ENCODE measurements at places on chromosomes 6 and 20.

DNA sequence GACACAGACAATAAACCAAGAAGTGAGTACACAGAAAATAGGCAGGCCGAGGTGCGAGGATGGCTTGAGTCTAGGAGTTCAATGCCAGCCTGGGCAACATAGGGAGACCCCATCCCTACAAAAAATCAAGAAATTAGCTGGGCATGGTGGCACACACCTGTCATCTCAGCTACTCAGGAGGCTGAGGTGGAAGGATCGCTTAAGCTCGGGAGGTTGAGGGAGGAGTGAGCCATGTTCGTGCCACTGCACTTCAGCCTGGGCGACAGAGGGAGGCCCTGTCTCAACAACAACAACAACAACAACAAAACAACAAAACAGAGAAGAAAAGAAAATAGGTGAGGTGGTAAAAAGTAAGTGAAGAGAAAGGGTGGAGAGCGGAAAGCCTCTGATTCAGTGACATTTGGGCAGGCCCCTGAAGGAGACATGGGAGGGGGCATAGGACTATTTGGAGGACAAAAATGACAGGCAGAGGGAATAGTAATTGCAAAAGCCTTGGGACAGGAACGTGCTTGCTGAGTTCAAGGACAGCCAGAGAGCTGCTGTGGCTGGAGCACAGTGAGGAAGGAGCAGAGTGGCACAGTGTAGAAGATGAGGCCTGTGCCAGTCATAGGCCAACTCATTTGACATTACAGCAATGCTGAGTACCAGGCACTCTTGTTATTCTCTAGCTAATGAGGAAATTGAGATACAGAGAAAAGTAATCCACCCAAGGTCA lies 160.6 kb downstream of the VEGFA start:
- DNase-seq = no peak

- no peak for DNase-seq
Measured at GRCh38 chr6:52611833-52612232, 35.0 kb upstream of the TRAM2 start.

DNA sequence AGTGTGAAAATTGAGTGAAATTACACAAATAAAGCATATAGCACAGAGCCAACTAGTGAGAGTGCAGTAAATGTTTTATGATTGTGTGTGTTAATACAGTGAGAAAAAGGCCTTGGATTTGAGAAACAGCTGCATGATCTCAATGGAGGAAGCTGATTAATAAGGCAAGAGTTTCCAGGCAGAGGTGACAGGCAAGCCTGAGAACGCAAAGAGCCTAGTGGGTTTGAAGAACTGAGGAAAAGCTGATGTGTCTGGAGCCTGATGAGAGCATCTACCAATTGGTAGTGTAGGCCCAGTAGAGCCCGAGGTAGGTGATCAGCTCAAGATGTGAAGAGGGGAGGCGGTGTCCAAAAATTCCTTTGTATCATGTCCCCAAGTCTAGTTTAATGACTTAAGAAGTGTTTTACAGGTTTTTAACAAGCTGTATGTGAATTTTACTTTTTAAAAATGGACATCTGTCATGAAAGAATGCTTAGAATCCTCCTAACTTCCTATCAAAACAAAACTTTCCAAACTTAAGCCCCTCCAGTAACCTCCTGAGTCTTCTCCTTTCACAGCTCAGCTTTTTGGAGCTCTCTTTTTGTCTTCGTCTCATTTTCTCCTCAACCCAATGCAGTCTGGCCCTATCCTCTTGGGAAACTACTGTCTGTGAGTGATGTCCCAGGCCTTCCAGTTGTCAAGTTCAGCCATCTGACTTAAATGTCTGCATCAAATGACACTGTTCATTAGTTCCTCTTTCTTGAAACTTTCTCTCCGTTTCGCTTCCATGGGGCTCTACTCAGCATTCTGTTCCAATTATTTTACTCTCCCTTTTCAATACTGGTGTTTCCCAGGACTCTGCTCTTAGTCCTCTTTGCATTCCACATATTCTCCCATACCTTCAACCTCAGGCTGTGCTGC lies 1.2 kb downstream of the CDC40 start:
- DNase-seq = no peak

DNA sequence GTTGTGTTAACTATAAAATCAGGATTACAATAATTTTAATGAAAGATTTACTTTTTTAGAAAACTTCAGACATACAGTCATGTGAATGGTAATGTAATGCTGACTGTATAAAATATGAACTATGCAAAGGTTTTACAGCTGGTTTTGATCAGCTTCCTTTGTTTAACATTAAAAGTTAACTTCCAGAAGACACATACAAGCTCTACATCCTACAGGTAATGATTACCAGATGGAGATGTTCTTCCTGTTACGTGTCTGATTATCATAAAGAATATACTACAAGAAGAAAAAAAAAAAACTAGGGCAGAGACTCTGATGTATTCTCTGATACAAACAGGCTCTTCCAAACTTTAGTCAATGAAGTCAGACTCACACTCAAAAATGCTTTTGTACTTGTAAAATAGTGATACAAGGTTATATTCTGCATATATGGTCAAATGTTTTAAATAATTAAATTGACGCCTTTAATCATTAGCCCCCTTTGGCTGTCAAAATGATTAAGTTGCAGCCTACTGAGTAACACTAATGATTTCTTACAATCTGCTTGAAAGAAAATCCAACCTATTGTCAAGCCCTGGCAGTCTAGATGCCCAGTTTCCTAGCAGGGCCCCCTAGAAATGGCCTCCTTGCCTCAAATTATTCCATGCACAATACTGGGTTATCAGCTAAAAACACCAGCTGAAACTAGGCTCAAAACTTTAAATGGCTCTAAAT lies 251.8 kb upstream of the RUNX2 start:
- no peak for DNase-seq

GRCh38 chr20:4875578-4876067 lies 125.7 kb downstream of the SLC23A2 start:
- no peak for DNase-seq

- no peak for DNase-seq
Measured at GRCh38 chr6:111745186-111745585, 128.1 kb downstream of the FYN start.

DNA sequence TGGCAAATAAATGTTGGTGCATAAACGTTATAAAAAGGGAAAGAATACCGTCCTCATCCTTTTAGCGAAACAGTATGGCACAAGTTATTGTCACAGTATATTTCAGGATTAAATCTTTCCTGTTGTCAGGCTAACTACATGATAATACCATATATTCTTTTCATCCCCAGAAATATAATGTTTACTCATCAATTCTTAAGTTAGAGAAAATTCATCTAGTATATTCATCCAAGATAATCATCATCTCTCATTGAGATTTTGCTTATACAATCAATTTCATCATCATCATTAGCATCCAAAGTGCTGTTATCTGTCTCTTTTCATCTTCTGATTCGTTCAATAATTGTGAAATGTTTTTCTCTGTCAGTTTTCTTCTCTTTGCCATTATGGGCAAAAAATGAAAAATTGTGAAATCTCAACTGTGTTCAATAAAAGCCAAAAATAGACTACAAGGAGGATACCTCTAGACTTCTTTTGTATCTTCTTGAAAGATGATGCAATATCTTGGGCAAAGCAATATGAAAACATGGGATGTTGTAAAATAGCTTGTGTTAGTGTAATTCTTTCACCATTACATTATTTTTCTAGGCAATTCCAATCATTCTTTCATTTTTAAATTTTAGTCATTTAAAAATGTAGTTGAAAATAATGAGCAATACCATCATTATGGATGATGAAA lies 2.6 kb downstream of the SPACA1 start:
- DNase-seq = no peak

- no peak for DNase-seq
Measured at GRCh38 chr6:91476000-91476399, 889.1 kb upstream of the MAP3K7 start.

DNA sequence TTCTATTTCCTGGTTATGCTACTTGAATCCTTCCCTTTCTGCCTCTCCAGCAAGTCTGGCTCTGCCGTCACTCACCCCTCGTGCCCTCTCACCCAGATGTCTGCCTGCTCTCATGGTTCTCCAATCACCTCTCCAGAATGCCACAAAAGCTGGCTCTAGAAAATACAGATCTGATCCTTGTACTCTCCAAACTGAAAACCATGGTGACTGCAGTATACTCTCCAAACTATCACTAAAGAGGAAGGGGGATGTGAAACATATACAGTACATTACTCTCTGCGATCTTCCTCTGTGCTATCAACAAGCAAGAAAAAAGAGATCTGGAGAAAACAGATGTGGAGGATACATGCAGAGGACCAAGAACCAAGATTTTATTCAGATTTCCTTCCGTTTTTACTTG lies 91.1 kb downstream of the ATXN1 start:
- DNase-seq = no peak

DNA sequence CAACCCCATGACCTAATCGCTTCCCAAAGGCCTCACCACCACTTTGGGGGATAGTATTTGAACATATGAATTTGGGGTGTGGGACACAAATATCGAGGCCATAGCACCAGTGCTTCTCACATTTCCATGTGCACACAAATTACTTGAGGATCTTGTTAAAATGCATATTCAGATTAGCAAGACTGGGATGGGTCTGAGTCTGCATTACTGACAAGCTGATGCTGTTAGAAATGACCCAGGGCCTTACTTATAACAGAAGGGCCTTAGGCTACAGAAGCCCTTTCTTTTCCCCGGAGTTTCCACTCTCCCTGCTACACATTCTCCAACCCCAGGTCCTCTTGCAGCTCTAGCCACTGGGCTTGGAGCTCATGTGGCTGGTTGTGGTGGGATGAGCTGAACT lies 141.5 kb upstream of the LRFN2 start:
- no peak for DNase-seq

- no peak for DNase-seq
Measured at GRCh38 chr6:109815054-109815453, 124.0 kb downstream of the FIG4 start.

DNA sequence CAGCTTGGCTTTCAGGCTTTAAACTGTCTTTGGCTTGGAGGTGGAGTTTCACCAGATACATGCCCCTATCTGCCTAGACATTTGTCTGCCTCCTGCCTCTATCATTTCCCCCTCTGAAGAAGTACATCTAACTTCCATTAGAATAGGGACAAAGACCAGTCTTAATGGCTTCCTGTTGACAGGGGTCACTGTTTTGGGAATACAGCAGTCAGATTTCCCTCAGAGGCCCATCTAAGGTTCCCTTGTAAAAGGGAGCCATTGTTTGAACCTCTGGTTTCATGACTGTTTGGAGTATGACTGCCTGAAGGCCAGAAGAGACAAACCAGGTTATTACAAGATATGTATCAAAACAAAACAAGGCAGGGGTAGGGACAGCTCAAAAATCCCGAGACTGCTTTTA lies 665.7 kb upstream of the GJE1 start:
- no peak for DNase-seq

GRCh38 chr20:22687676-22688349 lies 103.4 kb upstream of the FOXA2 start:
- no peak for DNase-seq

DNA sequence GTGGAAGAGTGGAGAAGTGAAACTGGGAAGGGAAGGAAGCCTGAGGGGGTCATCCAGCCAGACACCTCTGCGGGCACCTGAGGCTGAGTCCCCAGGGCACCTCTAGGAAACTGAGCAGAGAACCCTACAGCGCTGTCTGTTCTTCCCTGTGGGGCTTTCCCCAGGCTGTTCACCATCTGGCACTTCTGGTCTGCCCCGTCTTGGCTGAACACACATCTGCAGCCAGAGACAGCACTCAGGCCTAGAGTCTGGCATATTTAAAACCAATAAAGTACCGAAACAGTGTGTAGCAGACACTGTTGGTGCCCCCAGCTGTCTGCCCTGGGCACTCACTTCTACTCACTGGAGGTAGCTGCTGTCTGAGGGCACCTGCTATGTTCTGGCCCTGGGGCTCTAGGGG lies 9.4 kb upstream of the ARFGEF2 start:
- DNase-seq = no peak

DNA sequence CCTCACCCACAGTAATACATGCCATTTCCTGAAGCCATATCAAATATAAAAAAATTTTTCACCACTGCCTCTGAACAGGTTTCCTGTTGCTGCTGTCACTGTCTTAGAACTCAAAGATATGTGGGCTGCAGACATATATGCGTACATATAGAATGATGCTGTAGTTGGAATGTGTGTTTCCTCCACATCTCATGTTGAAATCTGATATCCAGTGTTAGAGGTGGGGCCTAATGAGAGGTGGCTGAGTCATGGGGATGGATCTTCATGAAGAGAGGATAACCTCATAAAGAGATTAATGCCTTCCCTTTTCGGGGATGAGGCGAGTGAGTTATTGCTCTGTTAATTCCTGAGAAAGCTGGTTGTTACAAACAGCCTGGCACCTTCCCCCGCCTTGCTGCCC lies 7.7 kb upstream of the SCP2D1 start:
- no peak for DNase-seq

GRCh38 chr6:17580518-17581048 lies 19.5 kb upstream of the FAM8A1 start:
- DNase-seq = peak; percentile 39

DNA sequence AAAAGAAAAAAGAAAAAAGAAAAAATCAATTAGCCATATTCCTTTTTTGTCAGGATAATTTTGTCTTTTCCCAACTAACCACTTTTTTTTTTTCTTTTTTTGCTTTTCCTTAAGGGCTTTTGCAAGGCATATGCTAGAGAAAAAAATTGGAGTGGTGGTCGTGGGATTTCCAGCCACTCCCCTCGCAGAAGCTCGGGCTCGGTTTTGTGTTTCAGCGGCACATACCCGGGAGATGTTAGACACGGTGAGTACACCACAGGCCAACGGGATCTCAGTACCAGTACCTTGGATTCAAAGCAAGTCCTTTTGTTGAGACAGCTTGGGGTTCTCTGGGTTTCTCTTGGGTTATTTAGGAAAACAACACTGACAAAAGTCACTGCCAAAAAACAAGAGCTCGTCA lies 61.2 kb upstream of the ISM1 start:
- DNase-seq = no peak

DNA sequence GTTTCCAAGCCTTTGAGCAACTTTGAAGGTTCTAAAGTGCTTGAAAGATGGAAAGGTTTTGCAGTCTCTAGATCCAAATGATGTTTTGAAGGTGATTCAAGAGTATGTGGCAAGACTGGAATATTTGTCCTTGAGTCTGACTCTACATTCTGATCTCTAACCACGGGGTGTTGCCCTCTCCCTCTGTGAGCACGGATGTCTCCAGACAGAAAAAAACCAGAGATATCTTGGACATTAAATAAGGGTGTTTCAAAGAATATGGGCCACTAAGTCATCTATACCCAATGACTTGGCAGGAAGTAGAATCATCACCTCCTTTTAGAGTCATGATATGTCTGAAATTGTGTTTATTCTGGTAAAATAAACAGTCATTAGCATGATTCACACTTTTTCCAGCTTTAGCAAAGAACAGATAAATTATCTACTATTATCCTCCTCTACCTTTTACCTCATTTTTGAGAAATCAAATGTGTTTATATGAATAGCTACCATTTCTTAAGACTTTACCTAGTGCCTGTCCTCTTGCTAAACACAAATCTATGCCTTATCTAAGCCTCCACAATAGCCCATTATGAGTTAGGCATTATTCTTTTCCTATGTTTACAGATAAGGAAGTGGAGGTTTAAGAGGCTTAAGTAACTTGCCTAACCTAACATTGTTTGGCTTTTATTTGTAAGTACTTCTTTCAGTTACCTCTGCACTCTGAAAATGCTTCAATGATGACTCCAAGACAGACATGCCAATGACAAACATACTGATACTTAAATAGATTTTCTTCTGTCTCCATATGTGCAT lies 384.4 kb downstream of the BMP2 start:
- DNase-seq = no peak

GRCh38 chr20:60990061-60990460 lies 262.0 kb upstream of the CDH4 start:
- no peak for DNase-seq

Measured in occipital lobe (tissue), 3 donors.